AG09309 (cell line): ENCODE measurements at places on chromosomes 2 and 18.

DNA sequence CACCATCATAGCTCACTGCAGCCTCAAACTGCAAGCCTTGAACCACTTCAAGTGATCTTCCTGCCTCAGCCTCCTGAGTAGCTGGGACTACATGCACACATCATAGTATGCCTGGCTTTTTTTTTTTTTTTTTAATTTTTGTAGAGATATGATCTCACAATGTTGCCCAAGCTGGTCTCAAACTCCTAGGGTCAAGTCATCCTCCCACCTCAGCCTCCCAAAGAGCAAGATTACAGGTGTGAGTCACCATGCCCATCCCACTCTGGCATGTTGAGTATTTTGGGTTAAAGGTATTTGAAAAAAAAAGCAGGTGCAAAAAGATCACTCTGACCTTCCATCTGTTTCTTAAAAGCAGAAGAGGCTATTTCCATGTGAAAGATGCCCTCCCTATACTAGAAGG is 86.4 kb upstream of the FZD7 start:
- DNase-seq: no peak

- DNase-seq: no peak
These were observed 45.4 kb downstream of the EXOC6B start for GRCh38 chr2:72780477-72780876.

DNA sequence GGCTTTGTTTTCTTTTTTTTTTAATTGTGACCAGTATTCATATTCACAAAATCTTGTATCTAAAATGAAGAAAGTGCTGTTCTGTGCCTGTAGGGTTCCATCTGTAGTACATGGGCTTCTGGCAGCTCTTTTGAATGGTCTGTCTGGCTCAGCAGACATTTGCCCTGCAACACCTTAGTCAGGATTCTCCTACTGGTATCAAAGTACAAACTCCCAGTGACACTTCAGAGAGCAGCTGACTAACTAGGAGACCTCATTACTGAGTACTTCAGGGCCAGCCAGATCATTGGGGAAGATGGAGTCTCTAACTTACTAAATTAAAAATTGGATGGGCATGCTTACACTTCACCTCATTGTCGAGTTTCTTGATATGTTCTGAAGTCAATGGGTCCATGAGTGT is 39.7 kb downstream of the GRHL1 start:
- no peak for DNase-seq

- no peak for DNase-seq
These were observed 61.6 kb downstream of the MFSD6 start for GRCh38 chr2:190469771-190470170.

DNA sequence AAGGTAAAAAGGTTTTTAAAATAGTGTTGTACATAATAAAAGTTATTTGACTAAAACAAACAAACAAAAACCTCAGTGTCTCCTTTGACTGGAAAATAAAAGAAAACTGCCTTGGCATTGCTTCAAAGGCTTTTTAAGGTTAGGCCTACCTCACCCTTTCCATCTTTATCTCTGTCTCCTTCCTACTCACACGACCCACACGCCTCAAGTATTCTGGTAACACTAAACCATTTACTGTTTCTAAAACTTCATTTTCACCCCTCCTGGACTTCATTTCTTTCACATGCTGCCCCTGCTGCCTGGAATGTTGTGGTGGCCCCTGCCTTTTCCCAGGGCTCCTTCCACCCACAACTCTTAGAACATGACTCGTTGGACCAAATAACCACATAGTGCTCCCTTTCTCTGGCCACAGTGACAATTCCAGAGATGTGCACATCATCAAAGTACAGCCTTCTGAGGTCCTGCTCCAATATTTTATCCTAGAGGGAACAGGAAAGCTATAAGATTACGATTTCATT is 54.0 kb downstream of the ERBB4 start:
- DNase-seq: no peak

DNA sequence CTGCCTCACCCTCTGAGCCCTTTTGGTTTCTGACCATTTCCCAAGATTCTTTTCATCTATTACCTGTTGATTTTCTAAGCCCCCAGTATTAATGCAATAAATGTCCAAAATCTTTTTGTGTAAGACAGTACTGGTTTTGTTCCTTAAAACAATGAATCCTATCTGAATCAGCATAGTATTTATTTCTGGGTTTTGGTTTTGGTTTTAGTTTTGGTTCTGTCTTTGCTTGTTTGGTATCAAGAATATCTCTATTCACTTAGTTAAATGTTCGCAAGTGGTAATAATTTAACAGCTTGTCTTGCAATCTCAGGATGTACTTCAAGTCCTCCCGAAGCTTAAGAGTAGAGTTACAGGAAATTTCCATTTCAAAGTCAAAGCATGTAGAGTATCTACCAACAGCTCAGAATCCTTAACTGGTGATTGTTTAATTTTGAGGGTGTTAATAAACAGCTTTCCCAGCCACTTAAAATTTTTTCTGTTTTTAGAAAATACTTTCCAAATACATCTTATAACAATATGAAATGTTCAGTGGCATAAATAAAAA is 67.7 kb upstream of the NEDD4L start:
- DNase-seq: no peak

DNA sequence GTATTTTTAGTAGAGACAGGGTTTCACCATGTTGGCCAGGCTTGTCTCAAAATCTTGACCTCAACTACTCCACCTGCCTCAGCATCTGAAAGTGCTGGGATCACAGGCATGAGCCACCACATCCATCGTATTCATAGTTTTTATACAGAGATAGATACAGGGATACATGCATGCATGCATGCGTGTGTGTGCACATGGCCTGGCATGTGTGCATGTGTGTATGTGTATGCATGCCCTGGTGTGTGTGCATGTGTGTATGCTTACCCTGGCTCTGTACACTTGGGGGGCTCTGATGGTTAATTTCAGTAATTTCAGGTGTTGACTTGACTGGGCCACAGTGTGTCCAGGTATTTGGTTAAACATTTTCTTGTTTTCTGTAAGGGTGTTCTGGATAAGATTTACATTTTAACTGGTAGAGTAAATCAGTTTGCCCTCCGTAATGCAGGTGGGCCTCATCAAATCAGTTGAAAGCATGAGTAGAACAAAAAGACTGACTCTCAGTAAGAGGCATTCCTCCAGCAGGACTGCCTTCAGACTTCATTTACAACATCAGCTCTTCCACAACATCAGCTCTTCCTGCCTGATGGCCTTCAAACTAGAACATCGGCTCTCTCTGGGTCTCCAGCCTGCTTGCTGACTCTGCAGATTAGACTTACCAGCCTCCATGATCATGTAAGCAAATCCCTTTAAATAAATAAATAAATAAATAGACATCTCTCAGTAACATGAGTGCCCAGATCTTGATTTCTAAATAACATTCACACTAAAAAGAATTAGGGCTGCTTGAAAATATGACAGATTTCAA is 30.8 kb downstream of the SESTD1 start:
- DNase-seq: no peak

GRCh38 chr2:5319493-5319892 is 372.7 kb upstream of the SOX11 start:
- no peak for DNase-seq

DNA sequence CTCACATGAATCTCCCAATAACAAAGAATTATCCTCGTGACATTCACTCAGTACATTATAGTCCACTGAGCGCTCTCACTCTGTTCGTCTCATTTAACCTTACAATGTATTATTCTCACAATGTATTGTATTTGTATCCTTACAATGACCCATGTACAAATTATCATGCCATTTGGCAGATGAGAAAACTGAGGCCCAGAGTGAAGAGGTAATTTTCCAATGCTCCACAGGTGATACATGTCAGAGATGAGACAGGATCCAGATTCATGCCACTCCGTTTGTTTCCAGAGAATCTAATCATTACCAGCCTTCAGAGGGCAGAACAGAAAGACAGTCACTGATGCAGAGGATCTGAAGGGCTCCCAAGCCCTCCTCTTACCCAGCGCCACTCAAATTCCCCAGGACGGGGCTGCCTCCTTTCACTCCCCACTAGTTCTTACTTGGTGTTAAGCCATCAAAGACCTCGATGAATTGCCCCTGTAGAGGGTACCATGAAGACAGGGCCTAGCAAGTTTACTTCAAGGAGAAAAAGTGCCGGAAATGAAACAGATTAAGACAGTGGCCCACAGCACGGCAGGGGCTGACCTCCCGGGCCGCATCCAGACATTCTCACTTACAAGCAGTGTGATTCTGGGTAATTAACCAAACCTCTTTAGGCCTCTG is 98.4 kb upstream of the MBOAT2 start:
- DNase-seq: no peak

DNA sequence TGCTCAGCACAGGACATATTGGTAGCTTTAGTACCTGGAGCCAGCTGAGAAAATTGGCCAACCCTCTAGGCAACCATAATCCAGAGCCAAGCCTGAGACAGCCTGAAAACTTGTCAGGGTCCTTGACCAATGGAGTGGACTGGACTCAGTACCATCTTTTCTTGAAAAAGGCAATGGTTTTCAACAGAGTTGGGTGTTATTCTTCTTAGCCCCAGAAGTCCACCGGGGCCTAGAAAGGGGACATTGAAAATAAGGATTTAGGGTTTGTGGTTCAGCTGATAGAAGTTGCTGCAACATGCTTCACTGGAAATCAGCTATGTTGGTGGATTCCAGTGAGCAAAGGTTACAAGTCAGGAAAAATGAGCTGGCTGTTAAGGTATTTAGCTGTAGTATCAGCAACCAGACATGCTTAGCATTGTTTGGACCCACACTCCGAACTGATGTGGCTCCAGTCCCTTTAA is 22.1 kb upstream of the CNOT11 start:
- DNase-seq: no peak

DNA sequence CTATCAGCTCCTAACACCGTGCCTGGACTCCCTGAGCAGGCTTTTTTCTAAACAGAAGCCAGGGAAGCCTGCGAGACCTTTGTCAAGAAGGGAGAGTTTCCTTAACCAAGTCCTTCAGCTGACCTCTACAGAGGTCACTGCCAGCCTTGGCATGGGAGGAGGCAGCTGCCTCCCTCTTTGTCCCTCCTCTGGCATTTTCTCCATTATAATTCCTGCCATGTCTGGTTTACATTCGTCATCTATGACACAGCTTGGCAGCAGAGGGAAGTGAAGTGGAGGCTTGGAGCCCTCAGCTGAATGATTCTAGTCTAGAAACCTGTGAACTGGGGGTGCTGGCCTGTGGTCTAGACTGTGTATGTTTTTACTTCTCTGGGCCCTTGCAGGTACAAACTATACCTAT is 22.5 kb downstream of the LIPG start:
- no peak for DNase-seq
